ENCODE measurements at places on chromosomes 11 and 22.
A peak's percentile ranks its signal among the peaks of the same experiment; 100 is the strongest.

GRCh38 chr11:65427691-65428577, 5.3 kb downstream of the NEAT1 start:
- peak; percentile 74 for DNase-seq

GRCh38 chr11:36105743-36106581, 162.1 kb downstream of the LDLRAD3 start:
- DNase-seq = no peak

DNA sequence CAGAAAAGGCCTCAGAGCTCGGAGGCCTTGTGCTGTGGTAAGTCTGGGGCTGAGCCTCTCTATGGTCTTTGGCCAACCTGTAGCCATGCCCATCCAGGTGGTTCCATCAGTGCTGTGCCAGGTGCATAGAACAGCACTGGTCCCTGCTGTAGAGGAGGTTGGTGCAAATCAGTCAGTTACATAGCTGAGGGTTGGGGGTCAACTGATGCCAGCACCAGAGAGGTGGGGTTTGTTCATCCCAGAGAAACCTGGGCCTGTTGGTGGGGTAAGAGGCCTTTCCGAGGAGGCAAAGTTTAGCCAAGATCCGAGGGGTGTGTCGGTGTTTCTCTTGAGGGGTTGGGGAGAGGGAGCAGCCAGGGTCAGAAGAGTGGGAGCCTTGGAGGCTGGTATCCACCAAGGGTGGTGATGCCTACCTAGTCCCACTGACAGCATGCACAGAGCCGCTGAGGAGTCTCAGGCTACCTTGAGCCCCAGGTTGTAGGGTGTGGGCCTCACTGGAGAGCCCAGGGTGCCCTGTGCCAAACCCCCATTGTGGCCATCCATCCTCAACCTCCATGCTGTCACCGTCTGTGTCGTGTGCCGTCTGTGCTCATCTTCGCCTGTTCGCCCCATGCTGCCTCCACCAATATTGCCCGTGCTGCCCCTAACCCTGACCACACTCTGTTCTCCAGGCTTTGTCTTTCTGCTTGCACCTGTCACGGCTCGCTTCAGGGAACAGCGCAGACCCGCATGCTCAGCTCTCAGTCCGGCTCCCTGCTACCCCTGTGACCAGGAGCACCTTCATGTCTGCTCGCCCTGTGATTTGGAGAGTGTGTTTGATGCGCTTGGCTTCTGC, 78.7 kb upstream of the SUSD2 start:
- no peak for DNase-seq

- no peak for DNase-seq
Observed at GRCh38 chr11:56412396-56412795, at the start of gene OR5AL1. OR5AL1 (plus strand) TSS chr11:56412696.

DNA sequence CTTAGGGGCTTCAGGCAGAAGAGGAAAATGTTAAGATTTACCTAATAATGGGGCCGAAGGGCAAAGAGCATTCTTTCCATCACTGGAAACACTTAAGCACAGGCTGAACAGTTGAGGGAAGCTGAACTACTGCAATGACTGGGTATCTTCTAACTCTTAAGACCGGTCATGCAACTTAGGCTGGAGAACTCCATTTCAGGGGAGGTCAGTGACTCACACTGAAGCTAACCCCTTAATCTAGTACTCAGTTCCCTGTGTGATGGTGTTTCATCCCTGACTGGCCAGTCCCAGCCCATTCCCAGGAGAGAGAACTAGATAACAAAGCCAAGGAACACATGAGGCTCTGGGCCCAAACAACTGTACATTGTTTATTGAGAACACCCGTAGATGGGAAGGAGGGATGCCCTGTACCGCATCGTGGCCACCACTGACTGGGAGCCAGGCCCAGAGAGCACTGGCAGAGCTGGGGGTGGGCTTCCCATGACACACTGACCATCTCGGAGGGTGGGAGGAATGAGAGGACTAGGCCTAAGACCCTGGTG, 10.5 kb downstream of the RPL27A start:
- DNase-seq = no peak

DNA sequence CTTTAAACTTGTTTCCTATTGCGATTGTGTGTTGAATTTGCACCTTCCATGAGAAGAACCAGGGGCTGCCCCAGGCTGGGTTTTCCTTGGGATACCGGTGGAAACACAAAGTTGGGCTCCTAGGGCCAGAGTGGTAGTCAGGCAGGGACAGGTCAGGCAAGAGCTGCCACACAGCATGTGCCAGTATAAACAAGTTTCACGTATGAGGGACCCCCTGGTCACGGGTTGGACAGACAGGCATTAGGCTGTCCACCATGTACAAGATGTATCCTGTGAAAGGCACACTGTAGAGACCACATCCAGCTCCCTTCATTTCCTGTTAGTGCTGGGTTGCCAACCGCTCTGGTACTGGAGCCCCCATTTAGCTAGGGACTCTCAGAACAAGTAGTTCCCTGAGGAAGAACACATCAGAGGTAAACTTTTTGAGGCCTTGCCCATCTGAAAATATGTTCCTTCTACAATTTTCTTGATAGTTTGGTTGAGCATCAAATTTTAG, 8.8 kb downstream of the UPB1 start:
- DNase-seq = no peak

- peak; percentile 92 for DNase-seq
Observed at GRCh38 chr11:66386171-66387069, 14.9 kb upstream of the SLC29A2 start.

- no peak for DNase-seq
Observed at GRCh38 chr11:27313157-27313821, 49.7 kb downstream of the CCDC34 start.

DNA sequence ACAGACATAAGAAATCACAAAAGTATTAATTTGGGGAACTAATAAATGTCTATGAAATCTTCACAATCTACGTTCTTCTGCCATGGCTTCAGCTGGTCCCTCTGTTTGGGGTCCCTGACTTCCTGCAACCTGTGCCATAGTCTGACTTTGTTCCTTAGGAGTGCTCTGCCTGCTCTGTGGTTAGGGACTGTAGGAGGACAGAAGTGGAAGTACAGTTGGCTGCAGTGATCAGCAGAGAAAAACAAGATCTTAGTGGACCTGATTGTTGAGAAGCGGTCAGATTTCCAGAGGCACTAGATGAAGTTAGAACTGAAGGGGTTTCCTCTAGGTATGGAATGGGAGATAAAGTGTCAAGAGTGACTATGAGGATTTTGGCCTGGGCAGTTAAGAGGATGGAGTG, 80.6 kb downstream of the PPP6R3 start:
- DNase-seq = no peak

DNA sequence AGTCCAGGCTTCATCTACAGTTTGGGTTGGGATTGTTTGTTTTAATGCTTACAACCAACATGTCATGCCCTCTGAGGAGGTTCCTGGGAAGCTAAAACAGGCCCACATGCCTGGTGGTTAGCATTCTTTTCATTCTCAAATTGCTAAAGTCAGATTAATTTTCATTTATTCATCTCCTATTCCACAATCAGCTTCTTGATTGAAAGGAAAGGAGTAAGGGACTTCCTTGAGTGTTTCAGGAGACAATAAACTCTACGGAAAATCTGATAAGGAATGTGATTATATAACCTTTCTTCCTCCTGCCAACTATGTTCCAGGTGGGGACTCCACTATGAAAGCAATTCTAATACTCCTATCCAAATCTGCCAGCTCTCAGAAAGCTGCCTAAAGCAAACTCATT, 30.8 kb downstream of the MRTFA start:
- DNase-seq = no peak

GRCh38 chr11:6482441-6482840, 1.1 kb downstream of the TIMM10B start:
- DNase-seq = no peak

DNA sequence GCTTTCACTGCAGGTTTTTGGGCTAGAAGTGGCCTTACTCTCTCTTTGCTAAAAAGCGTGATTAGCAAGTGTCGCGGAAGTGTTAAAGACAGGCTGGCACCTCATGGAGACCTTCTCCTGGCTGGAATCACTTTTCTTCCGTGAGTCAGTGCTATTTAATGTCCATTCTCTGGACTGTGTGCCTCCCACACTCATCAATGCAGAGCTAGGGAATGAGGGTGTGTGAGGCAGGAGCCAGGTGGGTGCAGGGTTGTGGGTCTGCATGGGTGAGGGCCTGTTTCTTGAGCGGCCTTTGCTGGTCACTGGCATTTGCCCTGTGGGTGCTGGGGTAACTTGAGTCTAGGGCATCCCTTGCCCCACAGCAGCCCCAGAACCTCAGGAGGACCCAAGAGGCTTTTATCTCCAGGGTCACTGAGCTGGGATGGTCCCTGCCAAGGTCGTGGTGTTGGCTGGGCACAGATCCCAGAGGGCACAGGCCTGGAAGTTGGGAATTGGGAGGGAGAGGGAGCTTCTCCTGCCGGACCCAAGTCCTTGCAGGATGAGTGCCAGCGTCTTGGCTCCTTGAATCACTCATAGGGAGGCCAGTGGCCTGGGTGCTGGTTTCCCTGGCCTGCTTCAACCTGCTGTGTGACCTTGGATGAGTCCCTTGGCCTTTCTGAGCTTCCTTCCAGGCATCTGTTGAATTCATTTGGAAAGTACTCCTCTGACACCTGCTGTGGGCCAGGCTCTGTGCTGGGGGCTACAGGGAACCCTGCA, 30.0 kb downstream of the KIAA1671 start:
- no peak for DNase-seq

GRCh38 chr22:23179381-23180299, 669 bp upstream of the BCR start:
- peak; percentile 50 for DNase-seq

GRCh38 chr11:1924646-1925372, 5.3 kb downstream of the TNNT3 start:
- DNase-seq = no peak

DNA sequence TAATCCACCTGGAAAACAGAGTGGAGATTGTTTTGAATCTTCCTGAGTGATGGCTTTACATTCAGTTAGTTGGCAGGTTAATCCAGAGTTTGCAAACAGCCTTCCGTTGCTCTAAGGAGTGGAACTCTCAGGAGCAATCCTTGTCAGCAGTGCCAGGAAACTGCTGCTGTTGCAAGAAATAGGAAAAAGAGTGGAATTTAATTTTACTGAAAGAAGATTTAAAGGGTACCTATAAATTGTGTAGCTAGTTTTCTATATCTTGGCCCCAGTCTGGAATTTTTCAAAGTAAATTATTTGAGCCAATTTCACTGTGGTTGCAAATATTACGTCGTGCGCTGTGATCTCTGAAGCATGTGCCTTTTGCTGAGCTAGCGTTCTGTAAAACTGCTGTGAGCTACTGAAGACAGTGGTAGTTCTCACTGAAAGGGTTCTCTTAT, 55.5 kb upstream of the SLC5A12 start:
- no peak for DNase-seq

DNA sequence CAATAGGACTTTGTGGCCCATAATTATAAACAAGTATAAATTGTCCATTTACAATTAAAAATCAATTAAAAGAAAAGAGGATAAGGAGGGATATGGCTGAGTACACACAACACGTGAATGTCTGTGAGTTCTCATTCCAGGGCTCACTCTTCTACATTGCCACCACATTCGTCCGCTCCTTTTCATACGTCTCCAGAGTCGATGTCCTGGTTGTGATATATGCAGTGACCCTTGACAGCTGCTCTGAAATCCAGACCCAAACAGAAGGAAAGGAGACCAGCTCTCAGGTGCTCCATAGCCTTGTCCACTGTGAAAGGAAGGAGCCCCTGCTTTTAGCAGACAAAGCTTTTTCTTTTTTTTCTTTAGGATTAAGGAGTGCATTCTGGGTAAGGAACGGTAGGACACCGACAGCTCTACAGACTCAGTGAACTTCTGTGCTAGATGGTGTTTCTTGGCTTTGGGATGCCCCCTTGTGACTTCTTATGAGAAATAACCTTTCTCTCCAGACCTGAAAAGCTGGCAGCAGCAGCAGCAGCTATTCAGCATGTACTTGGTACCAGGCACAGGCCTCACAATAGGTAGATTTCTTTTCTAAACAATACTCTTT, 19.7 kb upstream of the DNAJB13 start:
- peak; percentile 29 for DNase-seq

DNA sequence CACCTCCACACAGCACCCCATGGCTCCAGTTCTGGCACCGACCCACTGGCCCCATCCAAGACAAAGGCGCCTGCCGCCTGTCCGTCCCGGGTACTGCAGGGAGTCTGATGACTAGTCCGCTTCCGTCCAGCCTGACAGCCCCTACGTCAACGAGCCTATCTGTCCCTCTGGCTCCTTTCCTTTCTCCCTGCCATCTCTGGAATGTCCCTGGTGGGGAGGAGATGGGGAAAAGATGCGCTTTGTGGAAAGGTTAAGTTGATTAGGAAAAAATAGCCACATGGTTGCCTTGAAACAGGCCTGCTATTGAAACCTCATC, 10.4 kb downstream of the PDGFB start:
- no peak for DNase-seq

DNA sequence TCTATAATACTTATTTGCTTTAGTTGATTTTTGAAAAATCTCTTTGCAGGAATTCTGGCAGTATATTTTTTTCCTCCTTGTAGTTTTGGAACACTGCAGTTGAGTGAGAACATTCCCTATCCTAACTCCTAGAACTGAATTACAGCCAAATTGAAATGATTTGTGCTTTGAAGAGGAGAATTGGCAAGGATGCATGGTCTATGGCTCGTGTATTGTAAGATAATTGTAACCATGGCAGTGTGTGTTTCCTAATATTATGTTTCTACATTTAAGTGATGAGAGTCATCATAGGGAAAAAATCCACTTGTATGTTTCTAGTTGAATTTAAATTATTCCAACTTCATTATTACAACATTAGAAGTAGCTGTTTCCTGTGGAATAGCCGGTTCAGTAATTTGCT, 80.9 kb upstream of the MYO18B start:
- DNase-seq = no peak

DNA sequence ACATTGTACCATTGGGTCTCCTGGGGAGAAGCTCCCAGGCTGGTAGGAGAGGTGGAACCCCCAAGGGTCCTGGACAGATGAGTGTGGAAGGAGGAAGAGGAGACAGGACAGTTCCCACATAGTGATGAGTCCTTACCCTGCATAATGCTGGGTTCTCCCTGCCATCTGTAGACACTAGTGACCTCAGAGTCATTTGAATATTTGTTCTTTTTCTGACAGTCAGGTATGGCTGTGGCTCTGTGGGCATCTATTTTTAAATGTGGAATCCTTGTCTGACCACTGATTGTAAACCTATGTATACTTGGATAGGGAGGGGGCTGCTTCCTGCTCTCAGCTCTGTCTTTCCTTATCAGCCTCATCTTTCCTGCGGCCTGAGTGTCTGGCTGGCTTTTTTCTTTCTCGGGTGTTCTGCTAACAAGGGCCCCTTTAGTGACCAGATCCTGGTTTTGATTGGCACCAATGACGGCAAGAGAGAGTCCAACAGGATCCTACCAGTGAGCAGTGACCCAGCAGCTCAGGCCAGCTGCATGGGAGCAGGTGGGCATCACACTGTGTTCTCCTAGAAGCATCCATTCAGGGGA, 2.6 kb upstream of the SLC5A1 start:
- DNase-seq = no peak

GRCh38 chr11:119028346-119029068, 2.2 kb downstream of the SLC37A4 start:
- no peak for DNase-seq

DNA sequence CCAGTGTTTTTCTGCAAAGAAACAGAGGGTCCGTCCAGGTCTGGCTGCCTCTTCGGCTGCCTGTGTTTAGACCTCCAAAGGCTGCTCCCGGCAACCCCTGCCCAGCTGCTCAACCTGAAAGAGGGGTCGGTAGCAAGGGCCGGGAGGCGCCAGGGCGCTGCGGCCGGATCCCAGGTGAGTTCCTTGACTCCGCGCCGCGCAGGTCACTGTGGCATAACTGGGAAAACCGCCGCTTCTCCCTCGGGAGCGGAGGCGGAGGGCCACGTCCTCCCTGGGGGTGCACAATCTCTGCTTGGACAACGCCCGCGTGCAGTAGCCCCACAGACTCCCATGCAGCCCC, 1.0 kb upstream of the BRSK2 start:
- DNase-seq = no peak

GRCh38 chr11:2911088-2911784, 18.0 kb downstream of the PHLDA2 start:
- DNase-seq = no peak

GRCh38 chr11:29395555-29396072, 621.2 kb downstream of the KCNA4 start:
- no peak for DNase-seq
